Type B pancreatic cell (in vitro differentiated cells): ENCODE measurements at places on chromosomes 2 and 18. TPM values are rescaled to one million over a fixed set of nuclear protein-coding genes. Genes with fewer than 3 reads are reported as not detected.

Gene TUBB8B
- 0.36 TPM in 1 of 2 replicates, not detected in the other for total RNA-seq

Gene RAPH1
- total RNA-seq = 15.4 and 25.7 TPM in 2 replicates

Gene OTOS
- total RNA-seq = not detected in 2 replicates

Gene CDH20
- total RNA-seq = 0.86 and 1.6 TPM in 2 replicates

Gene SMCHD1
- total RNA-seq = 40.1 and 56.5 TPM in 2 replicates

Gene ERICH2
- total RNA-seq = not detected in 2 replicates

DNA sequence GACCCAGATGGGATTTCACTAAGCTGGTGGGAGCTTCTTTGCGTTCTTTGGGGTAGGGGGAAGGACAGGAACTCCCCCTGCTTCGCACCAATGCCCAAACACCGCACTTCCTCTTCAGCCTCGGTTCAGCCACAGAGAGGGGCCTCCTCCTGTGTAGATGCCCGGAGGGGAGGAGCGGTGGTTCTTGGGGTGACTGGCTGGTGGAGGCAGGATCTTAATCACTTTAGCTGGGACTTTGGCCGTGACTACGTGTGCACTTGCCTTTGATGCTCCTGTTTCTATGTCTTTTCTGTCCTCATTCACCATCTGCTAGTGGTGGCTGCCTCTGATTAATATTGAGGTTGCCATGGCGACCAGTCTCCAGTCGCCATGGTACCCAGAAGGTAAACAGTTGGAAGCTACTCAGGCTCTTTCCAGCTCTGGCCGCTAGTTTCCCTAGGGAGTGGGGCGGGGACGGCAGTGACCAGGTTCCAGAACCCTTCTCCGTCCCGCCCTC, 1.9 kb downstream of the CNGA3 start:
- no peak for DNase-seq

DNA sequence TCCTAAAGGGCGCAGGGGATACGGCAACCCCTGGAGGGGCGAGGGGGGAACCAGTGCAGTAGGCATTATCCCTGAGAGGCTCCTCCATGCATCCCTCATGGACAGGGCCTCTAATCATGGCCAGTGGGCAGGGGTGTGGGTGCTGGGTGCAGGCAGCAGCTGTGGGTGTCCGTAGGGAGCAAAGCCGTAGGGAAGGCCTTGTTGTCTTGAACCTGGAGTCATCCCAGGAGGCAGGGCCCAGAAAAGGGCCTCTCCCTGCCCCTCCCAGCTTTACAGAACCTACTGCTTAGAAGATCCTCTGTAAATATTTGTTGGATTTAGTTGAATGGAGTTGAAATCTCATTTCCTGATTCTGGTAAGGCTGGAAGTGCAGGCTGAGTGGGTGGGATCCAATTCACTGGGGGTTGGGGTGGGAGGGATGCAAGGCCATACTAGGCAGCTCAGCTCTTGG, 207.0 kb upstream of the HAAO start:
- no peak for DNase-seq

DNA sequence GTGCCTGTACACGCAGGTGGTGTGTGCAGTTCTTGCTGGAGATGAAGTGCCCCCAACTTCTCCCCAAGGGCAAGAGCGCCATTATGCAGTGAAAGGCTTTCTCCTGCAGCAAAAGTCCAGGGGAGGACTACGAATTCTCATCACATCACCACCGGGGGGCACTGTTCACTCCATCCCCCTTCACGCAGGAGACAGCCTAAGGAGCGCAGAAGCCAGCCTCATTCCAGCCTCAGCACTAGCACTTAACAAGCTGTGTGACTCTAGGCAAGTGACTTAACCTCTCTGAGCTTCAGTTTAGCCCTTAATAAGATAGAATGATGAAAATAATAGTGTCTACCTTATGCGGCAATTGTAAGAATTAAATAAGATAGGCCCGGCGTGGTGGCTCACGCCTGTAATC, 32.3 kb downstream of the DNMT3A start:
- no peak for DNase-seq

- DNase-seq = no peak
Measured at GRCh38 chr2:207103132-207103531, 62.6 kb downstream of the KLF7 start.

DNA sequence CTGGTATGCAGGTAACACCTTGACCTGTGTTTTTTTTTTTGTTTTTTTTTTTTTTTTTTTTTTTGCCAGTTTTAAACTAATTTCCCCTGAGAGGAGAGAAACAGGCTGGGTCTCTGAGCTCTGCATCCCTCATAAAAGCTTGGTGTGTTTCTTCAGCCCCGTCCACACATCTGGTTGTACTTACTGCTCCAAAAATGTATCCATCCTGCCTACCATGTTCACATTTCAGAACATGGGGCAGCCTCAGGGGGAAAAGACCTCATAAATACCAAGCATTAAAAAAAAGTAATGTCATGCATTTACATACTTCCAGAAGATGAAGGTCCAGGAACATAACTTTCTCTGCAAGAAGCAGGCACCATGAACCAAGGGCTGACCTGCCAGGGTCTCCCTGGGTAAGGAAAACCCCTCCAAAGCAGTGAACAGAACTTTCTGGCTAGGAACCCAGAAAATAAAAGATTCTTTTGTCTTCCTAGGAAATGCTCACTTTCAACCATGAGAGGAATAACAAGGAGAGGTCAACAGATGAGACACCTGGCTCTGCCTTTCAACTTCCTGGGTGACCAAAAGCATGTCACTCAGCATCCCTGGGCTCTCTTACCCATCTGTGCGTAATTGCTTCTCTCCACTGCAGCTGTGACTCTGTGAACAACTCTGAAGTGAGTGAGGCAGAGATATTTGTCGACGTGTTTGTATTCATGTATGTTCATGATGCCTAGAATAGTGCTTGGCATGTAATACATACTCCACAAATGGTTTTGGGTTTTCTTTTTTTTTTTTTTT, 118.6 kb downstream of the MCFD2 start:
- DNase-seq = no peak

DNA sequence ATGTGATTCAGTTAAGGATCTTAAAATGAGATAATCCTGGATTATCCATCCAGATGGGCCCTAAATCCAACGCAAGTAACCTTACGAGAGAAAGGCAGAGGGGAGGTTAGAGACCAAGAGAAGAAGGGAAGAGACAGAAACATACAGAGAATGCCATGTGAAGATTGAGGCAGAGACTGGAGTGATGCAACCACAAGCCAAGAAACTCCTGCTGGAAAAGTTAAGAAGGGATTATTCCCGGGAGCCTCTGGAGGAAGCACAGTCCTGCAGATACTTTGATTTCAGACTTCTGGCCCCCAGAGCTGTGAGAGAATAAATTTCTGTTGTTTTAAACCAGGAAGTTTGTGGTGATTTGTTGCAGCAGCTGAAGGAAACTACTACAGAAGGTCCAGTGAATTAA, 992.7 kb downstream of the BCL11A start:
- DNase-seq = no peak

DNA sequence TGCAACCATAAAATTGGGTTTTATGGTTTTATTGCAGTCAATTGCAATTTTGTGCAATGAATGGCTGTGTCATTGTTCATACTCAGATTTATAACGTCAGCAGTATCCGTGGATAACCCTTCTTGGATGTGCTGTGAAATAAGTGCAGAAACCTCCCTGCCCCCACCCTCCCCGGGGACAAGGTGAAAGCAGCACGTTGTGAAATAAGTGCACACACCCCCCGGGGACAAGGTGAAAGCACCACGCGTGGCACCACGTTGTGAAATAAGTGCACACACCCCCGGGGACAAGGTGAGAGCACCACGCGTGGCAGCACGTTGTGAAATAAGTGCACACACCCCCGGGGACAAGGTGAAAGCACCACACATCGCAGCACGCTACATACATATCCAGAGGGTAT, 93.6 kb upstream of the NFATC1 start:
- DNase-seq = no peak

DNA sequence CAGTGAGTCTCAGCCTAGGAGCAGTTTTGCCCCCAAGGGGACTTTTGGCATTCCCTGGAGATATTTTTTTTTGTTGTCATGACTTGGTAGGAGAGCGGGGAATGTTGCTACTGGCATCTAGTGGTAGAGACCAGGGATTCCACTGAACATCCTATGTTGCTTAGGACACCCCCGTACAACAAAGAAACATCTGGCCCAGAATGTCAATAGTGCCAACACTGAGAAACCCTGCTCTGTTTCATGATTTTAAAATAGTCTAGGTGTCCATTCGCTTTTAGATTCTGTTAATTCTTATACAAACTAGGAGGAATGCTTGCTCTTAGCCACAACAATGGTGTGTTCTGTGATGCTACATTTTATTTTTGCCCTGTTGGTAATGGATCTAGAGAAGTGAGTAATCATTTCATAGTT, 225.8 kb upstream of the SIX3 start:
- no peak for DNase-seq

GRCh38 chr2:40033781-40034180, 254.7 kb upstream of the THUMPD2 start:
- DNase-seq = no peak

- no peak for DNase-seq
Measured at GRCh38 chr2:174066871-174067270, 101.7 kb upstream of the SP3 start.

- no peak for DNase-seq
Measured at GRCh38 chr18:80033181-80034067, 810 bp upstream of the RBFA start.

DNA sequence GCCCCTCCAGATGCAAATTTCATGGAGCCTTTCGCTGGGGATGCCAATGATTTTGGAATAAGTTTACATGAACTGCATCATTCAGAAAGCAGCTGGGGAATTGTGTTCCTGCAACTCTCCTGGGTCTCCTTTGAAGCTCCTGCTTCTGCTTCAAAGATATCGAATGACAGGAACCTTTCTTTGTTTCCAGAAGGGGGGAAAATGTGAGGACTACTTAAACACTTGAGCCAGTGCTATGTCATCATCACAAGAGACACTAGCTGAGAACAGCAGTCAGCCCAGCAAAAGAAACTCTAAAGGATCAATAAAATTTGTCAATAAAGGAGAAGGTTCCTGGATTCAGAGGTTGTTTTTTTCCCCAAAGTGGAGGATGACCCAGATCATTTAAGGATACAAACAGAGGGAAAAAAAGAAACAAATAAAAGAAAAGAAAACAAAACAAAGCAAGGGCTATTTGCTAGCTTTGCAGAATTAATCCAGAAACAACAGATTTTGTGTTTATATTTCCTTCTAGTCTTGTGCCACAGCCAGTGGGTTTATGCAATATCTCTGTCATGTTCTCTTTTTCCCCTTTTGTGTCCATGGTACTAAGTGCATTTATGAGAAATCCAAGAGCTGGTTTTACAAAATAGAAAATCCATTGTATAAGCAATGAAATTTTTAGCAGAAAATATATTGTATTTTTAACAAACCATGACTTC, 463.7 kb downstream of the CDH2 start:
- no peak for DNase-seq

DNA sequence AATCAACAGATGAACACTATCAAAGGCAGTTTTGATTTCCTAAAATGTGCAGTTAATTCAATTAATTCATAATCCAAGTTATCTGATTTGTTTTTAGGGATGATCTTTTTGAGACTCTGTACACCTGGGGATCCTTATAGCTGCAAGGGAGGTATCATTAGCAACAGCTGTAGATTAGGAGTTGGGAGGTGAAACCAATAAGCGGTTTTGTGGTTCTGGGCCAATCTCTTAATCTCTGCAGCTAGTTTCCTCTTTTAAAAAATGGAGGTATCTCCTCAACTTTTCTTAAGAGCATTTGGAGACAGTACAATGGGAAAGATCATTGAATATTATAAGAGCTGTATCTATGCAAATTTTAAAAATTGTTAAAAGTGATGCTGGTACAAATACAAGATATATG, 126.0 kb downstream of the MC4R start:
- DNase-seq = no peak

DNA sequence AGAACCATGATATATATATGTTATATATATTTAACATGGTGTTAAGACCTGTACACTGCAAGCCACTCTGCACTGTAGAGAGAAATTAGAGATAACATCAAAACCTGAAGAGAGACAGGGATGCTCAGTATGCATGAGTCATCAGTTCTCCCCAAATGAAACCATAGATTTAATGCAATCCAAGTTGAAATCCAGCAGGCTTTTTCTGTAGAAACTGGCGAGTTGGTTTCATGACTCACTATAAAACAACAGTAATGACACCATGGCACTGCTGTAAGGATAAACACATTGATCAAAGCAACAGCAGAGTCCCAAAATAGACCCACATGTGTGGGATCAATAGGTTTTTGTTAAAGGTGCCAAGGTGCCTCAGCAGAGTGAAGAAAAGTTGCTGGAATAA, 65.8 kb downstream of the RTP5 start:
- no peak for DNase-seq

DNA sequence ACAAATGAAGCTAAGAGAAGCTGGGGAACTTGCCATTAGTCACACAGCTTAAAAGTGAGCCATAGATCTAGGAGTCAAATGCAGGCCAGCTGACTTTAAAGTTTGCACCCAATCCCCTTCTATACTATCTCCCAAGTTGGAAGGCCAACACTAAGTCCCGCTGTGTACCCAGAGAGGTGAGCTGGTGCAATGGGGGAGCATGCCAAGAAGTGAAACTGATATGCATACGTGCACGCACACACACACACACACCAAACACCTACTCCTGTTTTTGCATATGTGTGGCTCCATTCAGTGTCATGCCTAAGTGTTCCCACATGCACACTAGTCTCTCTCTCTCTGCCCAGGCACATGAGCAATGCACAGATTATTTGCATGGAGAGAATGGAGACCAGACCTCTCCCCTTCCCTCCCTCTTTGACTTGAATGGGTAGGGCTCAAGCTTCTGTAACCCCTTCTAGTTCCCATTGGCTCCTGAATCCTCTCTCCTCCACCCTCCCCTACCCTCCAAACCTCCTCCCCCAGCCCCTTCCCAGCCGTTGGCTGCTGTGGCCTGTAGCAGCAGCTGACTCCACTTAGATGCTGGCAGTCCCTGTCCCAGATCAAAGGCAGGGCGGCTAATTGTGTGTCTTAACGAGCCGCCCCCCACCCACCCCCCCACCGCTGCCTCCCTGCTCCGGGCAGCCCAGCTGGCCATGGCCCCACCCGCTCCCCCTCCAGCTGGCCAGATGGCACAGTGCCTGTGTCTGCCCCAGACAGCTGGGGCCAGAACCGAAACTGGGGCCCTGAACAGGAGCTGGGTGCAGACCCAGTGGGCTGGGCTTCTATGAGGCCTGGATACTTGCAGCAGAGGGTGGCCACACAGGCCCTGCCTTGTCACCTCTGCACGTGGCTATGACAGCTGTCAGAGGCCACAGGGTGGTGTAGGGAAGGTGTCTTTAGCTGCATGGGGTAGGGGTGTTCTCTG, 5.6 kb downstream of the WNT10A start:
- no peak for DNase-seq

- no peak for DNase-seq
Measured at GRCh38 chr2:182717416-182717815, 1.4 kb downstream of the DNAJC10 start.

DNA sequence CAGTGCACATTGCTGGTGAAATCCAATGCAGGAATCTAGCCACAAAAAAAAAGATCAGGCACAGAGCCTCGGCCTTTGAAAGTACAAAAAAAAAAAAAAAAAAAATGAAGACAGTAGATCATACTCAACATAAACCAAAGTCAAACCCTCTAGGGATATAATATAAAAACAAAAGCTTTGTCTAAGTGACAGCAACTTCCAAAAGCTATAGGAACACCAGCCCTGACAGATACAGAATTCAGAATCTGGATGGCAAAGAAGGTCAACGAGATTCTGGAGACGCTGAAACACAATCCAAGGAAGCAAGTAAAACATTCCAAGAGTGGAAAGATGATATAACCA, 54.0 kb upstream of the SCN1A start:
- no peak for DNase-seq

- DNase-seq = no peak
Measured at GRCh38 chr2:133287709-133288108, 280.6 kb downstream of the NCKAP5 start.

GRCh38 chr2:143558665-143559064, 429.4 kb downstream of the ARHGAP15 start:
- no peak for DNase-seq

- no peak for DNase-seq
Measured at GRCh38 chr2:196286821-196287220, 115.4 kb upstream of the STK17B start.
